Omental fat pad (tissue), 4 donors: ENCODE measurements at places on chromosomes 12 and 14.

- DNase-seq, result no peak
Observed at GRCh38 chr12:31510034-31510433, 80.9 kb downstream of the DENND5B start.

GRCh38 chr12:77064896-77065360, 441 bp downstream of the E2F7 start:
- no peak for DNase-seq

- no peak for DNase-seq
Observed at GRCh38 chr14:88551094-88551870, 3.5 kb downstream of the PTPN21 start.

- no peak for DNase-seq
Observed at GRCh38 chr12:19125325-19125724, 4.2 kb upstream of the PLEKHA5 start.

DNA sequence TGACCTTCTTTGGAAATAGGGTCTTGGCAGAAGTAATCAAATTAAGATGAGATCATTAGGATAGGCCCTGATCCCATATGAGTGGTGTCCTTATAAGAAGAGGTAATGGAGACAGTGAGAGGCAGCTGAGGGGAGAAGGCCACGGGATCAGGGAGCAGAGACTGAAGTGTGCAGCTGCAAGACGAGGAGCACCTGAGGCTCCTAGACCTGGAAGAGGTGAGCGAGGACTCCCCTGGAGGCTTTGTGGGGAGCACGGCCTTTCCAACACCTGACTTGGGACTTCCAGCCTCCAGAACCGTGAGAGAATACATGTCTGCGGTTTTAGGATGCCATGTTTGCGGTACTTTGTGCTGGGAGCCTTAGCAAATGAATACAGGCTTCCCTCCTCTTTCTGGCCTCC, 37.5 kb downstream of the LRTM2 start:
- no peak for DNase-seq

GRCh38 chr12:42737398-42737797, 147.9 kb upstream of the PRICKLE1 start:
- no peak for DNase-seq
